ENCODE measurements at places on chromosomes 12 and 14.

DNA sequence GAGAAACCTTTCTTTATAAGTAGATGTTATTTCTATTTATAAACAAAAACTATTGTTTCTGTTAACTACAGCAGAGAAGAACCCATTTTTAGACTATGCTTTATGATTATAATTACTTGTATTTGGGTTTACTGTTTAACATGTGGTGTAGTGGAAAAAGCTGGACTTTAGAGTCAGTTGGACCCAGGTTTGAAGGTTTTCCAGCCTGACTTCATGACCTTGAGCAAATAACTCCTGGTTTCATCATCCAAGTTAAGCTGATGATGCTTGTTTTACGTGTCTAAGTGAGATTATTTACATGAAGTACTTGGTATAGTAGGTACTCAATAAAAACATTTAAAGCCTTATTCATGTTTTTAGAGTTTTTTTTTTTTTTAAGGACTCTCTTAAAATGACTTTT is 221.8 kb upstream of the ARHGAP5 start:
- no peak for DNase-seq

DNA sequence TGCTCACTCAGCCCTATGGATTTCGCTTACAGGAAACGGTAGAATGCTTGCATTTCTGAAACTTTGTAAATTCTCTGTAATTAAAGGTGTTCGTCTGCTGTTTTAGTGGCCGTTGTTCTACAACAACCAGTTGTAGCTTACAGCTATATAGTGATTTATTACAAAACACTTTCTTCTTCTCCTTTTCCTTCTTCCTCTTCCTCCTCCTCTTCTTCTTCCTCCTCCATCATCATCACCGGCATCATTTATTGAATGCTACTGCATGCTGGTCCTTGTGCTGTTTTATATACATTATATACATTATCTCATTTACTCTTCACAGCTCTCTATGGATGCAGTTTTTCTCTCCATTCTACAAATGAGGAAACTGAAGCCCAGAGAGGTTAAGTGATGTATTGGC is 6.4 kb downstream of the ETV6 start:
- DNase-seq: no peak

DNA sequence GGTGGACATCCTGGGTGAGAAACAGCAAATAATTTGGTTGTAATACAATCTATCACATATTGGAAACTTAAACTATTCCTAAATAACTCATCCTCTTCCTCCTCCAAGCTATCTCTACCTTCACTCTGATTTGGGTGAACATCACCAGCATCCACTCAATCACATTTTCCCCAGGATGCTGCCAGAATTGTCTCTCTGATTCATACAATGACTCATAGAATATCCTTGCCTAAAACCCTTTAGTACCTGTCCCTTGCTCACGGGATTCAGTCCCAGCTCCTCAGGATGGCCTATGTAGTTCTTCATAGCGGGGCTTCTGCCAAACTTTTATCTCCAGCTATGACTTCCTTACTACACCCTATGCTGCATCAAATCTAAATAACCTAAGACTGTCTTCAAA is 146.8 kb downstream of the EMP1 start:
- no peak for DNase-seq

DNA sequence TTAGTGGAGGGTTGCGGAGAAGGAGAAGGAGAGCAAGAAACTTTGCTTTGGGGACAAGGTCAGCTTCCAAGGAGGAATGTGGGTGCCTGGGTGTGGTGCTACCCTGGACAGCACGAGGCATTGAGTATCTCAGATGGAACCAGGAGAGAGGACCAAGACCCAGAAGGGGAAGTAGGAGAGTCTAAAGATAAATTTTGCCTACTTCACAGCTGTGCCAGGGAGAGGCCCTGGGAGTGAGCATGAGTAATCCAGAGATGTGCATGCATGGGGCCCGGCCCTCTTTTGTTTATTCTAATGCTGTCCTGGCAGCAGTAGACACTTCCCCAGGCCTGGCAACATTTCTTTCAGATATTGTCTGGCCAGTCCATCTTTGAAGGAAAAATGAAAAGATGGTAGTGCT is 49.5 kb upstream of the GNPNAT1 start:
- no peak for DNase-seq

DNA sequence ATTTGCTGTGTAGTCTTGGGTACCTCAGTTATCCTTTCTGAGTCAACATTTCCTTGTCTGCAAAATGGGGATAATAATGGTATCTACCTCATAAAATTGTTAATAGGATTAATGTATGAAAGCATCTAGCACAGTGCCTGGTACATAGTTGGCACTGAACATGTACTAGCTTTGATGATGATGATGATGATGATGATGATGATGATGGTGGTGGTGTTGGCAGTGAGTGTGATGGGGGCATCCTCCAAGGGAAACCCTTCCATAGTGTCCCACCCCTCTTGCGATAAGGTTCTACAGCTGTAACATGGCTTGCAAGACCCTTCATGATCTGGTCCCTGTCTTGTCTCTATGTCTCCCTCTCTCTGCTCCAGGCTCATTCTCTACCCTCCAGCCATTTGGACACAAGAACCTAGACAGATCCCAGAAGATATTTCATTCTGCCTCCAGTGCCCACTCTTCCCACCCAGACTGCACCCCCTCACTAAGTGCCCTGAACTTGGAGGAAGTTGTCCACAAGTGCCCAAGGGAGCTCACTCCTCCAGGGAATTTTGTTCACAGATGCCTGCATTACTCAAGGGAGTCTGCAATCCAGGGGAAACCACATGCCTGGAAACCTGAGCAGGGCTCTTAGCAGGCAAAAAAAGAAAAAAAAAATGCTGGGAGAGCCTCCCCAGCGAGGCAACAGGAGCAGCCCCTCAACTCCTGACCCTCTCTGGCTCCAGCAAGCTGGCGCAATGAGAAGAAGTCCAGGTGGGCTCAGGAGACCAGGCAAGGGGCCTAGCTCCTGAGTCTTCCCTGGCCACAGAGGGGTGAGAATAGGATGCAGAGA is 10.1 kb upstream of the BDKRB1 start:
- DNase-seq: no peak

GRCh38 chr14:23008831-23009230 is 1.1 kb downstream of the C14orf93 start:
- DNase-seq: no peak

GRCh38 chr12:93818488-93819049 is 141.4 kb downstream of the CRADD start:
- no peak for DNase-seq

GRCh38 chr12:1912580-1913376 is 5.7 kb downstream of the CACNA2D4 start:
- no peak for DNase-seq

GRCh38 chr12:95143621-95144205 is 70.3 kb upstream of the NR2C1 start:
- DNase-seq: no peak

DNA sequence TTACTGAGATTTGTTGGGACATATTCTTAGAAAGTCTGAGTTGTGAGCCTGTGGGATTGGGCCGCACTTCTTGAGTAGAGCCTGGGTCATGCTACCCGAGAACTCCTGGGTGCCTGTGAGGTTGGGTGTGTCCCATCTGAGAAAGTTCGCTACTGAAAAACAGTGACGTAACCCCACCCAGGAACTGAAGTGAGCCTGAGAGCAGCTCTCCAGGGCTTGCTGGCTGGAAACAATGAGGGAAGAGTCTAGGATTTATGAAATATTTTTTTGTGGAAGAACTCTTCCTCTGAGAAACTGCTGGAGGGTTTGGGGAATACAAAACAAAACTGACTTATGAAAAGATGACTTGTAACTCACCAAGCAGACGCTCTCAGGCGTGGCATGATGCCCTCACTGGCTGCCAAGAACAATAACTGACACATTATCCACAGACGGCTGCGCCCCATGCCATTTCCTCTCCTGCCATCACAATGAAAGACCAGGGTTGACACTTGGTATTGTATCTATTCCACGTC is 69.2 kb downstream of the RASSF3 start:
- no peak for DNase-seq

- no peak for DNase-seq
These were observed 11.6 kb downstream of the TEDC1 start for GRCh38 chr14:105502446-105503295.

- DNase-seq: no peak
These were observed 5.2 kb upstream of the HSP90B1 start for GRCh38 chr12:103924761-103925641.

DNA sequence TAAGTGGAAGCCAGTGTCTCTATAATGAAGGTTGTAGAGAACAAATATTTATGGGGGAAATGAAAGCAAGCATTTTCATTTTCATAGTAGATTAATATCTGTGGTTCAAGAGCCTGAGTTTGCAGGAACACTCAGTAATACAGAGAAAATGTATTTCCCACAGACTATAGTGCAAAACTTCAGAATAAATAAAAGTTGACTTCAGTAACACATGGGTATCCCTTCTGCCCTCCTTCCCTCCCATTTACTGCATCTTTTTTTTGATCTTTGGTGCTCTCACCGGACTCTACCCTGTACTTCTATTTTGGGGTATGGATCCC is 75.3 kb upstream of the AMN1 start:
- no peak for DNase-seq

DNA sequence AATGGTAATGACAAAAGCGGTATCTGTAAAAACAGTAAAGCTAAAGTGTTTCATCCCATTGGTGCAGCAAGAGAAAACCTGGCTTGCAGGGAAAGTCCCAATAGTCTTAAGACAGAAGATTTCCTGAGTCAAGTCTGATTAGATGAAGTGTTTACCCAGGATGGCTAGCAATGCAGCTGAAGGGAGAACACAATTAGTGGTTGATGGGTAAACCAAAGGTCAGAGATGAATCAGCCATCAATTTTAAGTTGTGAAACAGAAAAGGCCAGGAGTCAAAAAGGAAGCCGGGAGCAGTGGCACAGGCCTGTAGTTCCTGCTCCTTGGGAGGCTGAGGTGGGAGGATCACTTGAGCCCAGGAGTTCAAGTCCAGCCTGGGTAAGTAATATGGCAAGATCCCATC is 52.6 kb downstream of the SEC23A start:
- no peak for DNase-seq

DNA sequence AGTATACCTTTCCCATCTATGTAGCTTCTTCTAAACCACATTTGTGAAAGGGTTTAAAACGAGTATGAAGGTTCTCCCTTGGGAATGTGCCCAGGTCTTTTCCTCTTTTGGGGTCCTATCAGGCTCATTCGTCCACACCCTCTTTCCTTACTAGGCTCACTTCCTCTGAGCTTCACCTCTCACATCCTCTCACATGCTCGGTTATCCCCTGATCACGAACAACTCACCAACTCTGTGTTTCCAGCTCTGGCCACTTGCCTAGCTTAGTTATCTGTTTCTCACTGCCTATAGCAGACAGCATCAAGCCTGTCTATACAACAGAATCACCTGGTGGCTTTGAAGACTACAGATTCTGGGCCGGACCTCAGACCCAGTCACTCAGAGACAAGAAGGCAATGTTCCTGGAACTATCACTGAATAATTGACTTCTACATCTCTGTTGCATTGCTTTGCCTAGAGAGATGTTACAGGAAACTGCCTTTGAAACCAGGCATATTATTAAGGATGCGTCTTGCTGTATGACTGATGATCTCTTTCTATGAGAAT is 158.2 kb downstream of the FOXN3 start:
- DNase-seq: no peak

- no peak for DNase-seq
These were observed 2.0 kb downstream of the GARIN6 start for GRCh38 chr12:99649551-99649950.

DNA sequence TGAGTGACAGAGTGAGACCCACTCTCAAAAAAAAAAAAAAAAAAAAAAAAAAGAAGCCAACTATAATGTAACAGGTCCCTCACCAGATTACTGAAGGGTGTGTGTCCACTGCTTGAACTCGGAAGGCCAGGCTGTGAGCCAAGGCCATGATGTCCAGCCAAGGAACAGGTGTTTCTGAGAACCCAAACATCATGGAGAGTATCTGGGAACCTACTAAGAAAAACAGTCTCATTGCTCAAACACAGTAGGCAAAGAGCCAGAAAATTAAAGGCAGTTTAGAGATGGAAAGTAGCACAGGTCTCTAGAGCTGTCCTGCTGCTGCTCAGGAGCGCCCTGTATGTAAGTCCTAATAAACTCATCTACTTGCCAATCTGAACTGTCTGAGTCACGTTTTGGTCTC is 12.5 kb upstream of the MAP4K5 start:
- DNase-seq: no peak

GRCh38 chr14:89702073-89702875 is 252.3 kb downstream of the EFCAB11 start:
- DNase-seq: no peak

DNA sequence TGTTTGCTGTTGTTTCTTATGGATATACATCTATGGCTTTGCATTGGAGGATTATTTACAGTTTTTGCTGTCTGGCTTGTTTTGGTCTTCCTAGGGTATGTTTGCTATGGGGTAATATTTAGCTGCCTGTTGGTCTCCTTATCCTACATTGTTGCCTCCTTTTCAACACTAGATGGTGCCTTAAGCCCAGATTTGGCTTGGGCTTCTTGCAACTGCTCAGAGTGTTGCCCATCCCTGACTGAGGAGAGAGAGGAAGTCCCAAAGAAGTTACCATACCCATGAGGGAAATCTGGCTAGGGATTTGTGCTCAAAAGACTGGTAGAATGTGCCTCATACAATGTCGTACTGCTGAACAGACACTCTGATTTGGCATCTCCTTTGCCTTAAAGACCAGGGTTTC is 94.6 kb upstream of the MUCL1 start:
- no peak for DNase-seq

DNA sequence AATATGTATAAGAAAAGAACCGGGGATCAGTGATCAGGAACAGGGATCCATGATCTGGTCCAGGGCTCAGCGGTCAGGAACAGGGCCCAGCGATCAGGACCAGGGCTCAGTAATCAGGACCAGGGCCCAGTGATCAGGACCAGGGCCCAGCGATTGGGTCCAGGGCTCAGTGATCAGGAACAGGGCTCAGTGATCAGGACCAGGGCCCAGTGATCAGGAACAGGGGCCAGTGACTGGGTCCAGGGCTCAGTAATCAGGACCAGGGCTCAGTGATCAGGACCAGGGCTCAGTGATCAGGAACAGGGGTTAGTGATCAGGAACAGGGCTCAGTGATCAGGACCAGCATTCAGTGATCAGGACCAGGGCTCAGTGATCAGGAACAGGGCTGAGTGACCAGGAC is 56.3 kb downstream of the TMEM121 start:
- DNase-seq: no peak

- DNase-seq: no peak
These were observed 890.9 kb downstream of the VRK1 start for GRCh38 chr14:97687944-97688630.
